Hematopoietic multipotent progenitor cell (in vitro differentiated cells): ENCODE measurements at places on chromosomes 16 and 17. TPM values are rescaled to one million over a fixed set of nuclear protein-coding genes. Genes with fewer than 3 reads are reported as not detected.

TBC1D28 gene
- under 0.01 TPM for total RNA-seq

PLXDC1 gene
- total RNA-seq = under 0.01 TPM

SDR42E1 gene
- 2.7 TPM for total RNA-seq

- no peak for DNase-seq
These were observed 2.9 kb downstream of the CDIP1 start for GRCh38 chr16:4535627-4536108.

- DNase-seq = no peak
These were observed 126.4 kb downstream of the KCNJ2 start for GRCh38 chr17:70295731-70296130.

GRCh38 chr17:48004983-48005382 lies 32.6 kb downstream of the COPZ2 start:
- no peak for DNase-seq

GRCh38 chr17:66943484-66943883 lies 21.0 kb upstream of the CACNG4 start:
- DNase-seq = no peak
